ENCODE measurements at places on chromosomes 11 and 22.

DNA sequence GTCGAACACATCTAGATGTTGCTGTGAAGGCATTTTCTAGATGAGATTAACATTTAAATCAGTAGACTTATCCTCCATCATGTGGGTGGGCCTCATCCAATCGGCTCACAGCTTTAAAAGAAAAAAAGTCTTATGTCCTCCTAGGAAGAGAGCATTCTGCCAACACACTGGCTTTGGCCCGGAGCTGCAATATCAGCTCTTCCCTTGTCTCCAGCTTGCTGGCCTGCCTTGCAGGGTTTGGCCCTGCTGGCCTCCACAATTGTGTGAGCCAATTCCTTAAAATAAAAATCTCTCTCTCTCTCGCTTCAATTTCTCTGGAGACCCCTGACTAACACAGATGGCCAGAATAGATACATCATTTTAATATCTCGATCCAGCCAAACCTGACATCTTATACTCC is 13.1 kb upstream of the ABCC8 start:
- no peak for DNase-seq

GRCh38 chr11:35402751-35403660 is 16.4 kb downstream of the SLC1A2 start:
- no peak for DNase-seq

DNA sequence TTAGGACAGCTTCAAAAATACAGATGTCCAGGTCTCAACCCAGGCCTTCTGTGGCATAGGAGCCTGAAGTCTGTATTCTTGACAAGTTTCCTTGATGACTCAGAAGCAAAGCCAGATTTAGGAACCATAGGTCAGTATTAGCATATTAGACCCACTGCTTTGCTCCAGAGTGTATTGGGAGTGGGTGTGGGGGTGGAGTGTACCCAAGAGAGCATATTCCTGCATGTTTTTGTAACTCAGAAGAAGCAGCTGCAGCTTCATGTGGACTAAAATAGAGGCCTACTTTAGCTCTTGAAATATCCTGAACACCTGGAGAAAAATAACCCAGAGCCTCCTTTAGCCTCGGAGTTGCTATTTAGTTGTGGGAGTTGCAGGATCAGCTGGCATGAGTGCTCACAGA is 106.7 kb downstream of the CCDC81 start:
- DNase-seq, result no peak

DNA sequence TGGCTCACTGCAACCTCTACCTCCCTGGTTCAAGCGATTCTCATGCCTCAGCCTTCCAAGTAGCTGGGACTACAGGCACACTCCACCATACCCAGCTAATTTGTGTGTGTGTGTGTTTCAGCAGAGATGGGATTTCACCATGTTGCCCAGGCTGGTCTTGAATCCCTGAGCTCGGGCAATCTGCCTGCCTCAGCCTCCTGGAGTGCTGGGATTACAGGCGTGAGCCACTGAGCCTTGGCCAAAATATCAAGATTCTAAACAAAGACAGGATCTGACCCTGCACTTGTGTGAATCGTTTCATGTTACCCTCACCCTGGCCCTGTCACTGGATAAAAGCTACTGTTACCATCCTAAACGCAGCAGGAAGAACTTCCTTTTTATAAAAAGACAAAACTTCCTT is 15.6 kb upstream of the THY1 start:
- no peak for DNase-seq

GRCh38 chr22:30866216-30866615 is 102.4 kb downstream of the MORC2 start:
- no peak for DNase-seq

DNA sequence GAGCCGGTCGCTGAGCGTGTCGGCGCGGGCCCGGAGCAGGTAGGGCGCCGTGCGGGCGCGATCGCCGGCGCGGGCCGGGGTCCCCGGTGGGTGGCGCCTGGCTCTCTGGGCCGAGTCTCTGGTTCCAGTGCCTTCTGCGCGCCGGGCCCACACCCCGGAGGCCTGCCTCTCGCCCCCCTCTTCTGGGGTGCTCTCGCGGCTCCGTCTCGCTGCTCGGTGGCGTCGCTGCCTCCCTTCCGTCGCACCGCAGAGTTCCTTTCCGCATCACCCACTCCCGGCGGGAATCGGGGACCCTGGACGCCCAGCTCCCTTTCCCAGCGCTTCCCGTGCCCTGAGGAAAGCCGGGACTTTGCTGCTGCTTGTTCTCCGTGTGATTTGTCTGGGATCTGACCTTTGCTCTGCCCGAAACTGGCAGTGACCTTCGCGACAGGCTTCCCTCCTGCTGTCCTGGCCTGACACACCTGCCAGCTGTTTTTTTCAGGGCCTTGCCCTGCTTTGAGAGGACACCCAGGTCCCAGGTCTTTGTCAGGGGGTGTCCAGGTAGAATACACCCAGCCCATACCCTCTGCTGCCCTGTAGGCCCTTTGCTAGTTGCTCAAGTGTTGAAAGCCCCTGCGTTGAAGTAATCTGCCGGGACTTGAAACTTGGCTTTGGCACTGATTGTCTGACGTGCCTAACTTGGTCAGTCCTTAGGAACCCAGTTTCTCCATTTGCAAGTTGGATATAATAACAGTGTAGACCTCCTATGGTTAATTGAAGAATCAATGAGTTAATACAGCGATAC is 711 bp downstream of the FDX1 start:
- no peak for DNase-seq

GRCh38 chr22:40462195-40462984 is 92.0 kb downstream of the SGSM3 start:
- no peak for DNase-seq

DNA sequence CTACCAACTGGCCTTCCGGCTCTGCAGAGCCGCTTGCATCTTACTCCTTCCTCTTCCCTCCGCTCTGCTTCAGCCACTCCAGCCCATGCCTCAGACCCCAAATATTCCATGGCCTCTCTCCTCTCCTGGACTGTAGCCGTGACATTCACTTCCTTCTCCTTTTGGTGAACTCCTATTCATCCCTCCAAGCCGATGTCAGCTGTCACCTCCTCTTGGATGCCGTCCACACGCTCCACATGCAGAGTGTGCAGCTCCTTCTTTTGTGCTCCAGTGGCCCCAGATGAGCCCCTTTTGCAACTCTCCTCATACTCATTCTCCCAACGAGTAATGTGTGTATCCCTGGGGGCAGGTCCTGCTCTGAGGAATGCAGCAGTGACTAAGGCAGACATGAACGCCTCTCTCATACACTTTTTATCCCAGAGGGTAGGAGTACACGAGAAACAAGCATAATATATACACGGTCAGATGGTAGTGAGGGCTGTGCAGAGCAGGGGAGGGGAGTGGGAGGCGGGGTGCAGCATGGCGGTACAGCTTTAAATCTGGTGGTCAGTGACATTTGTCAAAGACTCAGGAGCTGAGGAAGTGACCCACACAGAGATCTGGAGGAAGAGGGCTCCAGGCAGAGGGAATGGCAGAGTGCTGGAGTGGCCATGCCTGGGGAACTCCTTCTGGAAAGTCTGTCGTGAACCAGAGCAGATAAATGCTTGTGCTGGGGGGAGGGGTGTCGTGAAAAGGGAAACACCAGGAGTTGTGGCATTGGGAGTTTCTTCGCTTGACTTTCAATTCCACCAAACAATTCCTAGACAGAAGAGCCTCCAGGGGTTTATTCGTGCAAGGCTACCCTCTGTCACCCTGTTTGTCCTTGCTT is 83.8 kb upstream of the ATXN10 start:
- no peak for DNase-seq

GRCh38 chr11:88387957-88388356 is 50.4 kb upstream of the CTSC start:
- no peak for DNase-seq

DNA sequence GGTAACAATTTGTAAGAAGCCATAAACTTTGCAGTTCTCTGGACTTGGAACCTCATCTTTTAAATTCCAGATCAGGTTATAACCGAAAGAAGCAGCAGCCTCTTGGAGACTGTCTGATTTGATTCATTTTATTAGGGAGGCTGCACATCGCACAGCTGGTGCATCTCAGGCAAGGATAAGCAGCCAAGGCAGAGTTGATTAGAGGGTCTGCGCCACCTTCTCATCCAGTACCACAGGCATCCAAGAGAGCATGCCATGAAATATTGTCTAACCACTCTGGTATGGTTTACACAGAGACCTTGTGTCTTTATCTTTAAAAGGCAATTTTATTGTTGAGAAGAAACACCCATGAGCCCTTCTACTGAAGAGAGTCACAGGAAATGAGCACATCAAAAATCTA is 16.2 kb upstream of the CWF19L2 start:
- no peak for DNase-seq

DNA sequence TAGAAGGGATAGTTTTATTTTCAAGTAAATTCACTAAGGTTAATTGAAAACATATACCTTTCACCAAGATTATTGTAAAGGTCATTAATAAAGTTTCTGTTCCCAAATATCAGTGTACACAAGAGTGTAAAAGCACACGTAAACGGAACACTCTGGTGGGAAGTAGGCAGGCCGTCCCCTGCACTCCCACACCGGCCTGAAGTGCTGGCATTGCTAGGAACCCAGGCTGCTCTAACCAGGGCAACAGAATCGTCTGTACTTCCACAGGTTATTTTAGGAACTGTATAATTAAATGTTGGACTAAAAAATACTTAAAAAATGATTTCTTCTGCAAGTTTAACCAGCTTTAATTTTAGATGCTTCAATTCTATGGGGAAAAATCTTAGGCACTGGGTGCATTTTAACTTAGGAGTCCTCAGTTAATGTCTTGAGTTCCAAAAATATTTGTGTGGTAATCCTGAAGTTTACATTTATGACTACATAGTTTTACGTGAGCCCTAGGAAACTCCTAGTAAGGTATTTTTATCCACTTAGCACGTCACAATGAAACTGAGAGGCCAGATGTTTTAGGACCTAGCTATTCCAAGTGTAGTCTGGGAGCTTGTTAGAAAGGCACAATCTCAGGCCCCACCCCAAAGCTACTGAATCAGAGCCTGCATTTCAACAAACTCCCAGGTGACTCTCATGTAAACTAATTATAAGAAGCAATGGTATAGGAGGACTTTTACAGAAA is 31.2 kb downstream of the KMT5B start:
- no peak for DNase-seq

- no peak for DNase-seq
These were observed 4.0 kb upstream of the TRIM68 start for GRCh38 chr11:4611986-4612385.

DNA sequence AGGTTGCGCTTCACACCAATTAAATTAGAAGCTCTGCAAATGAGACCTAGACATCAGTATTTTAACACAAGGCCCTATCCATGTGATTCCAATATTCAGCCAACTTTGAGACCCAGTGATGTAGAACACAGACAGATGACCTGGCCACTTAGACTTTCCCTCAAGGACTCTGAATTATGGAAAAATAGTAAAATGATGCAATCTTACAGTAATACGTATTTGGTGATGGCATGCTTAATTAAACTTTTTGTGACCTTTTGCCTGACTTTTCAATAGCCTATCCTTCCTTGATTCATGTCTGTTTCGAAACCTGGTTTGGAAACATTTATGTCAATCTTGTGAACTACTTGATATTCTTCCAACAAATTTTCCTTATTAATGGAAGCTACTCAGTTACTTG is 521.2 kb downstream of the KCNA4 start:
- no peak for DNase-seq

GRCh38 chr11:61069427-61069826 is 32.9 kb upstream of the CD5 start:
- no peak for DNase-seq

DNA sequence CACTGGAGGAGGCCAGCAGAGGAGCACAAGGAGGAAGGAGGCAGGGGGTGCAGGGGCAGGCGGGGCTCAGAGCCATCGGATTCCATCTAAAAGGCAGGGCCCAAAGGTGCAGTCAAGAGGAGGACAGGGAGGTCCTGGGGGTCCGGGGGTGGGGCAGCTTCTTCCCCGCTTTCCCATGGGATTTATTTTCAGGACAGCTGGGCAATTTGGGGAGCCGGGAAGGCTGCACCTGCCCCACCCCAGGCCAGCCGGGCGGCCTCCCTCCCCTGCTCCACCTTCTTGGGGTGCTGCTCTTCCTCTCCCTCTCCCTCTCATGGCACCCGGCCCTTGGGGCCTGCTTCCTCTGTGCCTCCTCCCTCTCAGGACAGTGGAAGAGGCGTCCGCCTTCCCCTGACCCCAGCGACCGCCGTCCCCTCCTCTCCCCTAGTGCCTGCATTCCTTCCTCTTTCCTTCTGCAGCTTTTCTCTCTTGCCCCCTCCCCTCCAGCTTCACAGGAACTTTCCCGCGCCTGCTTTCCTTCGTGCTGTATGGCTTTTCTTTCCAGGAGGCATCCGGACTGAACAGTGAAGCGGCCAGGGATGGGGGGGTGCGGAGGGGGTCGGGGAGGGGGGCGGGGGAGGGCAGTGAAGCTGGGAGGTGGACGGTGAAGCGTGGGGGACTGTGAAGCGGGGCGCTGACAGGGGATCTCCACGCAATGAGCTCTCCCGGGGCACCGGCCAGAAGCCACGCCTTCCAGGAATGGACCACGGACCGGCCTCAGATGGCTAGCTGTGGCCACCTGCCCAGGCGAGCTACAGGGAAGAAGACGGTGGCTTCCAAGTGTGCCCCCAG is 26.9 kb downstream of the APOBEC3H start:
- DNase-seq, result peak; percentile 90

GRCh38 chr22:27461470-27461869 is 340.1 kb downstream of the MN1 start:
- DNase-seq, result peak; percentile 79

DNA sequence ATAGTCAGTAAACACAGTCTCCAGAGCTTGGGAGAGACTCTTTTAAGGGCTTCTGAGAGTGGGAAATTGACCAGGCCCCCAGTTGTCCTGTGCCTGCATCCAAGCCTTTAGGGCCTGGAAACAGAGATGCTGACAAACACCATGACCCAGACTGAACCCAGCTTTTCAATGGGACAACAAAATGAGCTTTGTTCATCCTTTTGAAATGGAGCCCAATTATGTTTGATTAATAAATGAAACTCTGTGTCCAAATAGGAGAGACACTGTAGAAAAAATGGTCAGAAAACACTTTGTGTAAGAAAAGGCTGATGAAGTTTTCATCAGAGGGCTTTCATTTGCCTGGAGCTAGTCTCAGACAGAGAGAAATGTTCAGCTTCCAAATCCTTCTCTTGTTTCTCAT is 146.0 kb downstream of the RRAS2 start:
- no peak for DNase-seq

DNA sequence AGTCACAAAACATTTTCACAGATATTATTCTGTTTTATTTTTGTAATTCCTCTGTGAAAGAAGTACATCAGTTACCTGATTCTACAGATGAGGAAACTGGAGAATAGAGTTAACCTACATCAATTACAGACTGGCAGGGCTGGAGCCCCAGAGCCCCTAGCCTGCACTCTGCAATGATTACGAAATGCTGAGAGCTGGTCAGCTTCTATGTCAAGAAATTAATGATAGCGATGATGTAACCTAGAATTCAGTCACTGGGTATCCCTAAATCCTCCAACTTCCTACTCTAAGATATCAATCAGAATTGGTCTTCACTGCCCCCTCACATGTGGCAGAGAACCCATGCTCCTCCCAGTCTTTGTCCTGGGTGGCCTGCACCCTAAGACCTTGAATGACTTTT is 273.5 kb upstream of the PLET1 start:
- DNase-seq, result no peak

DNA sequence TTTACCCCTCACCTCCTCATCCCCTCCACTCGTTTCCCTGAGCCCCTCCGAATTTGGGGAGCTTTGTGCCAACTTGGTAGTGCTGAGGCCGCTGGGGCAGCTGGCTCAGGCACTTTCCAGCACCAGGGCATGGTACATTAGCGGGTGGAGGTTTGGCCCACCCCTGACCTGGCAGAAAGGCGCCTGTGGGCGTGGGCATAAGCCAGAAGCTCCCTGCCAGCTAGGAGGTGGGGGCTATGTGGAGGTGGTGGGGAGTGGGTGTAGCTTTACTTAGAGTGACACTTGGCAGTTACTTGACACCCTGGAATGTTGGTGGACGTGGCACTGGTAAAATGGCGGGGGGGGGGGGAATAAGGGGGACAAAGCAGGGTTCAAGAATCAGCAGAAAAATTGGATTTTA is 10.3 kb upstream of the IGF2 start:
- DNase-seq, result no peak

Data from H7 (cell line).